T-cell (primary cell): ENCODE measurements at places on chromosomes 5 and 9.
A peak's percentile ranks its signal among the peaks of the same experiment; 100 is the strongest.

GRCh38 chr9:93217706-93218105, 33.8 kb downstream of the WNK2 start:
- DNase-seq: no peak

- DNase-seq: no peak
Observed at GRCh38 chr9:11045589-11045988, 432.8 kb upstream of the PTPRD start.

- no peak for DNase-seq
Observed at GRCh38 chr5:135657536-135658305, 78.9 kb upstream of the CXCL14 start.

- no peak for DNase-seq
Observed at GRCh38 chr9:5949103-5949699, 58.5 kb downstream of the MLANA start.

- no peak for DNase-seq
Observed at GRCh38 chr9:109411069-109411761, 86.9 kb downstream of the PTPN3 start.

DNA sequence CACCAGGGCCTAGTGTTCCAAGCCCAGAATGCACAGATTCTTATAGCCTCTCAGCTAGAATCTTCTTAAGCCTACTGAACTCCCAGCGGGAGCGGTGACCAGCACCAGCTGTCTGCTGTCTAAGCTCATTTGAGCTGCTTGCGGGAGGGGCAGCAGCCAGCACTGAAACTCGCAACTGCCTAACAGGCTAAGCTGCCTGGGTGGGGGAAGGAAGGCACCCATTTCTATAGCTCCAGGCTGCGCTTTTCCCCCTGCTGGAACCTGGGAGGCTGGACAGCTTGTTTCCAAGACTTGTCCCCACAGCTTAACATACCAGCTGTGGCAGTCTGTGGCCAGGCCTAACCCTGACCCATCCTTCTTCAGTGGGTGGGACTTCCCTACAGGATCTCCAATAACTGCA, 512.9 kb downstream of the EFNA5 start:
- no peak for DNase-seq

DNA sequence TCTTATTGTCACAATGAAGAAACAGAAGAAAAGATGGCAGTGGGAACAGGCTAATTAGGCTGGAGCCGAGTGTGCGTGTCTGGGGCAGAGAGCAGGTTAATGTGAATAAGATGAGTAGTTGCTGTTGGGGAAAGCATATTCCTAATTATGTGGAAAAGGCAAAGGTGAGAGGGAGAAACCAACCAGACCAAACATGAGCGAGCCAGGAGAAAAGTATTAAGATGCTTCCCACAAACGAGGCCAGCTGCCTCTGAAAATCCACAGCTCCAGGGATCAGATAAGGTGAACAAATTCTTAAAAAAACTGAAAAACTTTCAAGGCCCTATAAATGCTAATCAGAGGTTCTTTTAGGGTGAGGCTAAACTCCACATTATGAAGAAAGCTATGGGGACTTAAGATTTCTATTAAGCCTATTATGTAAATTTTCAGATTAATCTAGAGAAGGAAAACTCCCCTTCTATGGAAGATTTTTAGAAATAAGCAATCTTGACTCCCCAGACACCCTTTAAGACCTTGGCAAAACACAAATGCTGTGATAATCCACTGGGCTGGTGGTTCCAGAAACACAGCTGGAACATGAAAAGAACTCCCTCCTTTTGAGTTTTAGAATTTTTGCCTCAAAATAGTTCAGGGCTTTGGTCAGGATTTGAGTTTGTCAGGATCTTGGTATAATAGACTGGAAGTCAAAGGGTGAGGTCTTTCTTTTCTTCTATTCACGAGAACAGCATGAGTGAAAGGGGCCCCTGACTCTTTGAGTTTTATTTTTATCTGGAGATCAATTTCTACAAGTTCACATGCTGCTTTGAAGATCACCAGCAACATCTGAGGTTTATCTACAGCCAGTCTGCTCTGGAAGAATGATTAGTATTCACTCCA, 238.1 kb downstream of the SPOCK1 start:
- no peak for DNase-seq

DNA sequence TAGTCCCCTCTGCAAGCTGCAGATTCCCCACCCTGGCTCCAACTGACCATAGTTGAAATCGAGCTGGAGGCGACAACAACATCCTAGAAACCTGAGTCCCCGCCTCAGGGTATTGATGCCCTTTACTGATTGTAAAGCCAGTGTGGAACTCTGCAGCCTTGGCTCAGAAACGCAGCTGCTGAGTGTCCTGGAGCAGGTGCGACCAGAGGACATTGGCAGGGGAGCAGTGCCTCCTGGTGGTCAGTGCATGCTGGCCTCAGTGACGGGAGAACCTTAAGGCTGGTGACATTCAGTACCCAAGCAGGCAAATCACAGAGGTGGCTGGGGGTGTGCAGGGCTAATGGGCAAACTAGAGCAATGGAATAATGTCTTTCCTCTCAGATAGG, 20.4 kb upstream of the ZNF354B start:
- DNase-seq: peak; percentile 25

GRCh38 chr5:59832577-59833301, 60.8 kb downstream of the PDE4D start:
- DNase-seq: no peak

DNA sequence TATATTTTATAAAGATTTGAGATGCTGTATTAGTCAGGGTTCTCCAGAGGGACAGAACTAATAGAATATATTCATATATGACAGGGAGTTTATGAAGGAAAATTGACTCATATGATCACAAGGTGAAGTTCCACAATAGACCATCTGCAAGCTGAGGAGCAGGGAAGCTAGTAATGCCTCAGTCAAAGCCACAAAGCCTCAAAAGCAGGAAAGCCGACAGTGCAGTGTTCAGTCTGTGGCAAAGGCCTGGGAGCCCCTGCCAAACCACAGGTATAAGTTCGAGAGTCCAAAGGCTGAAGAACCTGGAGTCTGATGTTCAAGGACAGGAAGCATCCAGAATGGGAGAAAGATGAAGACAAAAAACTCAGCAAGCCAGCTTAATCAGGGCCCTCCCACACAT, 382.2 kb downstream of the LRRC70 start:
- DNase-seq: no peak

GRCh38 chr5:71887680-71888079, 168.6 kb downstream of the CARTPT start:
- DNase-seq: no peak

DNA sequence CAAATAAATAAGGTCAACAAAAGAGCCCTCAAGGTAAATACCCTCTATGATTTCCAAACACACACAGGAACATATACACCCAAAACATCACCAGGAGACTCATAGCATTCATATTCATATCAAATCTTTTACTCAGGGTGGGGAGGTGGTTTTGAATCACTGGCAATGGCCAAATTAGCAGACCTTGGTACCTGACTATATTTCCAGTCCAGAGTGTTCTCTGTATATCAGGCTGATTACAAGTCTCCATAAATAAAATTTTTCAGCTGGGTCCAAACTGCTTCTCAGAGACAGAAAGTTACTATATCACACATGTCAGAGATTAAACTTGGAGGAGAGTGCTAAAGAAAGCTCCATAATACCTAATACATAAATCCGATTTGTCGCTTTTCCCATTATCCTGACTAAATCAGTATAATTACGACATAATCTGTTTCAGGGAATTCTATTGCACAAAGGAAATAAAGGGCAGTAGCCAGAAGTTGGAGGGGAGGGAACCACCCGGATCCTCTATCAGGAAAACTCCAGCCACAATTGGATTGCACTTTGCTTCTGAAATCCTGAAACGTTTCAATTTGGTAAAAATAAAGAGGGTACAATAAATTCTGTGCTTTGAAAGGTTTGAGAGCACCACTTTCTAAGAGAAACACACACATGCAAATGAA, 7.0 kb upstream of the GOLGA1 start:
- no peak for DNase-seq

DNA sequence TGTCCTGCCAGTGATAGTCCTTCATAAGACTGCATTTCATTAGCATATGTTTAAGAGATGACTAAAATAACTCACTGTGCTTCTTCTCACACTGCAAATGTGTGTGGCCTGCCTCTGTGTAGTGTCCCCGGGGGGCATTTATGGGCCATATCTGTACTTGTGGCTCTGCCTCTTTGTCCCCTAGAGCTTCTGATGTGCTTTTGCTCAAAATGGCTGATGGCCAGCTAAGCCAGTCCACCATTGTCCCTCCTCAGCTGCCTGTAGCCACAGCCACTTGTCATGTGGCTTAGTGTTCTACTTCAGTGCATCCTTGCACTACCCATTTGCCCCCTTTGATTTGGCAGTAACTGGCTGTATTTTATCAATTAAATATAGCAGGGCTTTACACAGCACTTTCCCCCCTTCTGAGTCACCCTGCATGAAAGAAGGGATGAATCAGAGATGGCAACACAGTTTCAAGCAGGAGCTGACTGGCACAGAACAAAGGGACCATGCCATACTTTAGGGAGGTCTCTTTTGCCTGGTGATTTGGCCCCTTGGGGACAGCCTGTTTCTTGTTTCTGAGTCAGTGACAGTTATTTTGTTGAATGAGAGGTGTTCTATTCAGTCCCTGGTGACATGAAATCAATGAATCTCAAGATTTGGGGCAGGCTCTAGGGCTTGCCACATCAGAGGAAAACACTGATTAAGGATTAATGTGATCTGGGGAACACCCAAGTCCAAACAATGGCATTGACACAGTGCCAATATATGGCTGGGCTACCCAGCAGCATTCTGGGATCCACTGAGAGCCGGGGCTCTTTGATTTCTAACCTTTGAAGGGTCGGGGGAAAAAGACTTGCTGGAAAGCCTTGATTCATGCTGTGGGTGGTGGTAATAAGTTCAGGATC, 245.5 kb downstream of the SMARCA2 start:
- DNase-seq: no peak

DNA sequence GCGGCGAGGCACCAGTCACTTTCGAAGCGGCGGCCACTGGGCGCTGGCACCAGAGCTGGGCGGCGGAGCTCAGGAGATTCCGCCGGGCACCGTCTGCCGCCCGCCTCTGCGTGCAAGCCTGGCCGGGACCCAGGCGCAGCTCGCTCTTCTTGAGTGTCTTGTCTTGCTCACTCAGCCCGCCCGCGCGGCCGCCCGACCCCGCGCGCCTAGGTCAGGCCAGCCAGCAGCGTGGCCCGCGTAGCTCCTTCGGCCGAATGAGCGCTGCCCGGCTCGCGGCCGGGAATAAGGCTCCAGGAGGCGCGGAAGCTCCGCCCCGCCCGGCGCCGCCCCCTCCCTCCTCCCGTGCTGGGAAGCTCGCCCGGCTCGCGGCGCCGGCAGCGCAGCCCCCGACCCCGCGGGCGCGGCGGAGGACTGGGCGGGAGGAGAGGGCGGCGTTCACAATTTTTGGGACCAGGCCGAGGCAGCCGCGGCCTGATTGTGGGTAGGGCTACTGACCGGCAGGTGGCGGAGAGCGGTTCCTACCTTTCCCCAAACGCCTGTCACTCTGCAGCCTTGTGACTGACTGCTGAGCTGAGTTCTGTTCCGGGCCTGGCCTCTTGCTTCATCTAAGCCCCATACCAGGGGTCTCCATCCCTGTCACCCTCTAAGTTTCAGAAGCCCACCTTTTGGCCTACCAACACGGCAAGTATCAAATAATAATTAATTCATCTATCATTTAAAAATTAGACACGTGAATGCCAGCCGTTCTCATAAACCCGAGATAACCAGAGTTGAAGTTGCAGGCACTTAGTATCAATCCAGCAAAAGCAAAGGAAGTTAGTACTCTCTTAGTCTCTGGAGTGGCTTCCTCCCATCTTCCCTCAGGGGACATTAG, at the start of gene HBEGF:
Gene HBEGF, minus strand, starts transcription at position 256 of the 874 bp plus-strand sequence. CDS start 275 bp downstream, outside the sequence.
- peak; percentile 42 for DNase-seq

- DNase-seq: no peak
Observed at GRCh38 chr9:19409401-19410194, 789 bp downstream of the ACER2 start.

- DNase-seq: no peak
Observed at GRCh38 chr5:156435101-156435500, 108.1 kb downstream of the SGCD start.

DNA sequence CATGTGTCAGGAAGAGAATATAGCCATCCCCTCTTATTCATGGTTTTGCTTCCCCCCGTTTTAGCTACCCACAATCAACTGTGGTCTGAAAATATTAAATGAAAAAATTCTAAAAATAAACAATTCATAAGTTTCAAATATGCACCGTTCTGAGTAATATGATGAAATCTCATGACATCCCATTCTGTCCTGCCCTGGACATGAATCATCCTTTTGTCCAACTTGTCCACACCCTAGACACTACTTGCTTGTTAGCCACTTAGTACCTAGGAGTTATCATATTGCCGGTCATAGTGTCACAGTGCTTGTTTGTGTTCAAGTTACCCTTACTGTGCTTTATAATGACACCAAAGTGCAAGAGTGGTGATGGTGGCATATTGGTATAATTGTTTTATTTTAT, 113.5 kb downstream of the CAAP1 start:
- no peak for DNase-seq

DNA sequence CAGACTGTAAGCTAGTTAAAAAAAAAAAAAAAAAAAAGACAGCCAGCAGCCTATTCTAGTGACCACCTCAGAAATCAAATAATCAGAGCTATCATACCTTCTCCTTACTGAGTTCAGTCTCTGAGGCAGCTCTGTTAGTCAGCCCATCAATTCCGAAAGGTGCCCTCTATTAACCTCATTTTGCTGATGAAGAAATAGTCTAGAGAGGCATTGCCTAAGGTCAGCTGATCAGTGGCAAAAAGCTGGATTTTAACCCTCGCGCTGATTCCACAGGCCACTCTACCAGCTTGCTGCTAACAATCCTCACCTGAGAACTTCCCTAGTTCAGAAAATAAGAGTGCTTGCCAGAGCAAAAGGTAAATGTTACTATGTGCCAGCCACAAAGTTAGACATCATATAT, 172.0 kb downstream of the DENND1A start:
- DNase-seq: no peak

- DNase-seq: no peak
Observed at GRCh38 chr9:13444245-13445102, 165.0 kb upstream of the MPDZ start.

GRCh38 chr5:93186076-93186682, 394.8 kb downstream of the NR2F1-AS1 start:
- DNase-seq: no peak

GRCh38 chr5:37043693-37044092, 167.1 kb downstream of the NIPBL start:
- no peak for DNase-seq

- no peak for DNase-seq
Observed at GRCh38 chr5:116695681-116696080, 121.1 kb upstream of the SEMA6A start.

- no peak for DNase-seq
Observed at GRCh38 chr9:33329979-33330378, 39.7 kb downstream of the NFX1 start.
